Stimulated activated CD8-positive, alpha-beta memory T cell treated with anti-CD3 and anti-CD28 coated beads, Interleukin-12 subunit alpha, Interleukin-12 subunit beta, amount 100 ng/mL, for 4 hours (primary cell): ENCODE measurements at places on chromosomes 3 and 15.

DNA sequence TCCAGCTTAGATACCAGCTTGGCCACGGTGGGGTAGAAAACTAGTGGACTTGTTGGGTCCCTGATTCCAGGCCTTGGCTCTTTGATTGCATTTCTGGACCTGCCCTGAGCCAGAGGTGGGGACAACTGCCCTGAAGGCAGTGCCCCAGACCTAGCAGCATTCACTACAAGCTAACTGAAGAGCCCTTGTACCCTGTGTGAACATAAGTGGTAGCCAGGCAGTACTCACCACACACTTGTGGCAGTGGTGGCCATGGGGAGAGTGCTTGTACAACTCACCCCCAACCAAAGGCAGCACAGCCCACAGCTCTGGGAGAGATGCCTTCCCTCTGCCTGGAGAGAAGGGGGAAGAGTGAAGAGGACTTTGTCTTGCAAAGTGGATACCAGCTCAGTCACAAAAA lies 177.3 kb upstream of the NAALADL2 start:
- no peak for DNase-seq

GRCh38 chr3:169665264-169666075 lies 2.0 kb upstream of the MECOM start:
- no peak for DNase-seq

GRCh38 chr15:89885611-89886010 lies 8.2 kb downstream of the AP3S2 start:
- DNase-seq: no peak

GRCh38 chr3:87082796-87083440 lies 92.0 kb upstream of the VGLL3 start:
- DNase-seq: no peak

GRCh38 chr15:88989578-88989977 lies 76.4 kb upstream of the MFGE8 start:
- DNase-seq: no peak

GRCh38 chr15:25706176-25706955 lies 156.8 kb downstream of the ATP10A start:
- DNase-seq: no peak

GRCh38 chr3:133121450-133121849 lies 83.3 kb downstream of the TMEM108 start:
- no peak for DNase-seq

DNA sequence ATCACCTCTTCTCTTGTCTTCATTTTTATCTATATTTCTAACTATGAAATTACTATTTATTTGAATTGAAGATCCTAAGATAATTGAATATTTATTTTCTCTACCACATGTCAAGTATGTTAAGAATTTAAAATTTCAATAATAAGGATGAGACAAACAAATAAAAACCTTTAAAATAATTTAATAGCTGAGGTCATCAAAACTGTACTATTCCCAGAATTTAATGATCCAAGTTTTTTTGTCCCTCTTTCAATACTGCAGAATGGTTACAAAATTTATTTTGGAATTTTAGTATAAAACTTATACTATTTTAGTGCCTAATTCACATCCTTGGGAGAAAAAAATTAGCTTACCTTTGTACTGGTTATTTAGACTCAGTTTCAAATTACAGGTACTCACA lies 774.9 kb downstream of the ROBO2 start:
- no peak for DNase-seq

DNA sequence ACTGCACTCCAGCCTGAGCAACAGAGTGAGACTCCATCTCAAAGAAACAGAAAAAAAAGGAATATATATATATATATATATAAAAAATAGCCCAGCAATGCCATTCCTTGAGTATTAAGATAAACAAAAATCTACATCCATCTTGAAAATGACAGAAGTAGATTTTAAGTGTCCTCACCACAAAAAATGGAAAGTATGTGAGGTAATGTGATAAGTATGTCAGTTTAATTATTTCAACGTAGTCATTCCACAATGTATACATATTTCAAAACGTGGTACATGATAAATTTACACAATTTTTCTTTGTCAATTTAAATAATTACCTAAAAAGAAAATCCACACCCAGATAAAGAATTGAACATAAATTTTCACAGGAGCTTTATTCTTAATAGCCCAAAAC lies 54.9 kb downstream of the HCN4 start:
- no peak for DNase-seq

DNA sequence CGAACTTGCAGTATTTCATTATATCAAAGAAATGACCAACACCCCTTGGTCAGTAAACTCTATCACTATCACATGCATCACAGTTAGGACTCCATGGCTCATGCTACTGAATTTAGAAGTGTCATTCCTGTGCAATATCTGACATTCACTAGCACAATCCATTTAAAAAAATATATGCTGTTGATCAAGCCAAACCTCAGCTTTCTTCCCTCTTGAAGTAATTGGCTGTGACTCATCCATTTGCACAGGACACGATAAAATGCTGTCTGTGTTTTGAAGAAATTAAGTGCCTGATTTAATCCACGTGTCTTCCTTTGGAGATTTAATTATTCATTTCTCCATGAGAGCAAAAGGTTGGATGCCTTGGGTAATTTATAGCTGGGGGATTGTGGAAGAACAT lies 38.9 kb downstream of the CPNE4 start:
- DNase-seq: no peak
